Stimulated activated CD4-positive, alpha-beta T cell treated with anti-CD3 and anti-CD28 coated beads, Interleukin-15, amount 100 ng/mL, for 48 hours (primary cell): ENCODE measurements at places on chromosomes 1 and 21.

- DNase-seq: no peak
These were observed 64.3 kb upstream of the TTC34 start for GRCh38 chr1:2865571-2866421.

- no peak for DNase-seq
These were observed 129.6 kb upstream of the ATP1A1 start for GRCh38 chr1:116243333-116244054.

DNA sequence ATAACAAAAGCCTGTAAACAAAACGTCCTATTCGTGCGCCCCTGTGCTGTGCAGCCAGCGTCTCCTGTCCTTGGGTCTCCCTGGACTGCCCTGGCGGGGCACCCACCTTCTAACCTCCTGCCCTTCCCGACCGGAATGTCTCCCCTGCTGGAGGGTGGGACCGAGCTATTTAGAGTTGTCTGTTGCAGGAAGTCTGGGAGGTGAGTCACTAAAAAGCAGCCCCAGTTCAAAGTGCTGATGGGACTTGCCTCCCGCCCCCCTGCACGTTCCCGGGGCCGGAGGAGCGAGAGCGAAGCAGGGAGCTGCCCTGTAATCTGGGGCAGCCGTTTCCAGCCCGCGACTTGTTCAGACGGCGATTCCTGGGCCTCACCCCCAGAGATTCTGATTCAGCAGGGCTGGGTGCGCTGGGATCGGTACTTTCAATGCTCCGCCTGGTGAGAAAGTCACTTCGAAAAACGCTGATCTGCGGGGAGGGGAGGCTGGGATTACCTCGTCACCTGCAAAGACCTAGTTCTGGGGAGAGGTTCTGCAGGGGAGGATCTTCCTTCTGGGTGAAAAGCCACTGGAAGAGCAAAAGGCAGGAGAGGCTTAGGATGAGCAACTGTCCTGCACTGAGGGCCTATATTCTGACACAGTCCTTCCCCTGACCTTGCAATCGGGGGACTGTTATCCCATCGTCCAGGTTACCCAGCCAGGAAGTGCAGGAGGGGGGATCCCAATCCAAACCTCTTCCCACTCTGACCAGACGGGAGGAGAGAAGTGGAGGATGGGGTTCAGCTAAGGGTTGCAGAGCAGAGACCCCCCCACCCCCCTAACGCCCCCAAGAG lies 1.2 kb upstream of the DHRS3 start:
- DNase-seq: peak; percentile 62

GRCh38 chr1:157302724-157303123 lies 164.5 kb upstream of the ETV3 start:
- DNase-seq: no peak

DNA sequence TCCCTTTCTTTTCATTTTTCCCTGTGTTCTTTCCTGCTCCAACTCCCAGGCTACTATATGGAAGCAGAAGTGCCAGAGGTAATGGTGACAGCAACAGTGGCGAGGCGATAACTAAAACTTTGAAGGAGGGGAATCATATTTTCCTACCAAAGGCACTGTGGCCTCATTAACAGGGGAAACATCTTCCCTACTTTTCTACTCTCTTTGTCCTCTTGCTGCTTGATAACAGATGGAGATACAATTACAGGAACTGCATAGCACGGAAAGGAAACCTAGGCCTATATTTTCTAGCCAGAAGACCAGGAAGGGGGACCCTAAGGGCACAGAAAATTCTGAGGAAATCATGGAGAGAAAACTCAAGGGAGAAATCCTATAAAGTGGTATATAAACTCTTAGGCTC lies 42.3 kb downstream of the SASS6 start:
- no peak for DNase-seq

DNA sequence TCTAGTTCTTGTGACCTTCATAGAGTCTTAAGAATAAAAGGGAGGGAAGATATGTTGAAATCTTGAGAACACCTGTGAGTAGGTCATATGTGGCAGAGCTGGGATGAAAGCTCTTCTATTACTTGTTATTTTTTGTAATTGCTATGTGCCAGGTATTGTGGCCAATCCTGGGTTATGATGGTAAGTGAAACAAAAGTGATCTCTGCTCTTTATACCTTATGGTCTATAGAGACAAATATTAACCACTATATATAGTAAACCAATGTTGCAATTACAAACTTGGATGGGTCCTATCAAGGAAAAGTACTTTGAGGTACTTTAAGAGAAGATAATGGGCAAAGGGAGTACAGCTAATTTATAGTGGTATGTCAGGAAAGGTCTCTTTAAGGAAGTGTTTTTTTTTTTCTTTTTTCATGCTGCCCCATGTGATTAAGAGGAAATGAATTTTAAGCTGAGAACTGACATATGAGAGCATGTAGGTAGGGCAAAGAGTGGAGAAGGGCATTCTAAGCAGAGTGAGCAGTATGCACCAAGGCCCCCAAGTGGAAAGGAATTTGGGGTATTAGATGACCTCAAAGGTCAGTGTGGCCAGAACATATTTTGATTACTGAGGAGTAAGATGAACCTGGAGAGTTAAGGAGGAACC lies 43.3 kb downstream of the POU2F1 start:
- no peak for DNase-seq

GRCh38 chr1:166701603-166702100 lies 137.6 kb upstream of the POGK start:
- no peak for DNase-seq

DNA sequence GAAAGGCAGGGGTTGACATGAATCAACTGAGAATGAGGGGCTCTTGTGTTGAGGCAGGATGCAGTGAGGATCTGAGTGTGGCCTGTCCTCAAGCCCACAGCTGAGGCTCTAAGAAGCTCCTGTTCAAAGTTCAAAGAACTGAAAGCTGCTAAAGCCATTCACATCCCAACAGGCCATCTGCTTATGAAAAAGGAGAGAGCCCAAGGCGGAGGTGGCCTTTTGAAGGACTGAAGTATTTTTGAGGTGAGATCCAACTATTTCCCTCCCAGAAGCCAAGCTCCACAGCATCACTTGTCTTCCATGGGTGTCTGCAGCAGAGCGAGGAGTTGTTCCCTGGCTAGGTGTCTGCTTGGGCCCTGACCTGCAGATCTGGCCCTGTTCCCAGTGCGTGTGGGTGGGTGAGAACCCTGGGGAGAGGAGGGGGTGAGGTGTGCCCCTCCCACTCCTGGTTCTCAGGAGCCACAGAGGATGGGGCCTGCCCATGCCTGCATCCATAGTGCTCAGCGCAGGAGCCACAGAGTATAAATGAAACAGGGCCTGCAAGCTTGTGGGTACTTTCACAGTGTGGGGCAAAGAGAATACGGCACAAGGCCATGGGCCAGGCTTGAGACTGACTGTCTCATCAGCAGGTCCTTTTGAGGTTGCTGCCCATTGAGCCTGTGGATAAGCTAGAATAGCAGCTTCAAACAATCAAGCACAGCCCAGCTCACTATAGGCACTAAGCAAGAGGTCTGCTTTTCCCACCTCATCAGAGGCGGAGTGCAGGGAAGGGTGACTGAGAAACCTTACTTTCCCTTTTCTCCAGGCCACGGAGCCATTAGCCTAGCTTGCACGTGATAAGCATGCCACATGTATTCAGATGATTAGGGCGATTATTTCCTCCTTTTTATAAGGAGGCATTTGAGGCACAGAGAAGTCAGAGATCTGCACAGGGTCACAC lies 15.7 kb downstream of the REG4 start:
- no peak for DNase-seq

- no peak for DNase-seq
These were observed 62.4 kb upstream of the LRP8 start for GRCh38 chr1:53390261-53390660.

DNA sequence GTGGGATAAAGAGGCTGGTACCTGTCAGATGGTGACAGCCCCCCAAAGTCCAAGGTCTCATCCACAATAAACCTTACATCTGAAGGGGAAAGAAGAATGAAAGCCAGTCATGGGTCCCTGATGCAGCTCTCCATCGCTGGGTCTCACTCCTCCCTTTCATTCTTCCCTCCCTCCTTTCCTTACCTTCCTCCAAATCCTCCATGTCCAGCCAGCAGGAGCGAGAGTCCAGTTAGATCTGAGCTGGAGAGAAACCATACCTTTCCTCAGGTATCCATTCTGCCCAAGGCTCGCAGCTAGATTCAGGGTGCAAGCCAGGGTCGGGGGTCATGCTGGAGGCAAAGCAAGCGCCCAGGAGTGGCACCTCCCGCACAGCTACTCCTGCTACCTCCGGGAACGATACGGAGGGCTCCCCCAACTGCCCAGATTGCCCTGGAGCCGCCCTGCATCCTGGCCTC lies 421 bp downstream of the PSRC1 start:
- no peak for DNase-seq

GRCh38 chr1:6827630-6828165 lies 42.4 kb downstream of the CAMTA1 start:
- no peak for DNase-seq

DNA sequence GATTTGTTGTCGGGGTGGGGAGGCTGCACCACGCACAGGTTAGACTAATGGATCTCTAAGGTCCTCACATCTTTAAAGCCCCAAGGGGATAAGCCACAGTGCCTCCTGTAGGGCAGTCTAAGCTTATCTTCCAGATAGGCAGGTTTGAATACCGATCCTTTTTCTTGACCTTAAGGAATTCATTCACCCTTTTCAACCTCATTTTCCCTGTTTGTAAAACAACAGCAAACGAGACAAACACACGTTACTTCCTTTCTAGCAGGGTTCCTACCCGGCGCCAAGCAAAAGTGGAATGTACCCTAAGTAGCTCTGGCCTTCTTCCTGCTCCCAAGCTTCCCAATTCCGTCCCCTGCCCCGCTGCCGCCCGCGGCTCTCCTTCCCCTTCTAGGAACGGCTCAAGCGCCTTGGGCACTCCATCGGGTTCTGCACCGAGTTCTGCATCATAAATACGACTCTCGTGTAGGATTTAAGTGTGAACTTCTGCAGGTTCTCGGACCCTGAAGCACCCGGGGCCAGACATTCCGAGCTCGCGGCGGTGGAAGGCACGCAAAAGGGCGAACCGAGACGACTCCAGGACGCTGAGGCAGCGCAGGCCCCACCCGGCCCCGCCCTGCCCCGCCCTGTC lies 548 bp upstream of the CDC20 start:
- no peak for DNase-seq

DNA sequence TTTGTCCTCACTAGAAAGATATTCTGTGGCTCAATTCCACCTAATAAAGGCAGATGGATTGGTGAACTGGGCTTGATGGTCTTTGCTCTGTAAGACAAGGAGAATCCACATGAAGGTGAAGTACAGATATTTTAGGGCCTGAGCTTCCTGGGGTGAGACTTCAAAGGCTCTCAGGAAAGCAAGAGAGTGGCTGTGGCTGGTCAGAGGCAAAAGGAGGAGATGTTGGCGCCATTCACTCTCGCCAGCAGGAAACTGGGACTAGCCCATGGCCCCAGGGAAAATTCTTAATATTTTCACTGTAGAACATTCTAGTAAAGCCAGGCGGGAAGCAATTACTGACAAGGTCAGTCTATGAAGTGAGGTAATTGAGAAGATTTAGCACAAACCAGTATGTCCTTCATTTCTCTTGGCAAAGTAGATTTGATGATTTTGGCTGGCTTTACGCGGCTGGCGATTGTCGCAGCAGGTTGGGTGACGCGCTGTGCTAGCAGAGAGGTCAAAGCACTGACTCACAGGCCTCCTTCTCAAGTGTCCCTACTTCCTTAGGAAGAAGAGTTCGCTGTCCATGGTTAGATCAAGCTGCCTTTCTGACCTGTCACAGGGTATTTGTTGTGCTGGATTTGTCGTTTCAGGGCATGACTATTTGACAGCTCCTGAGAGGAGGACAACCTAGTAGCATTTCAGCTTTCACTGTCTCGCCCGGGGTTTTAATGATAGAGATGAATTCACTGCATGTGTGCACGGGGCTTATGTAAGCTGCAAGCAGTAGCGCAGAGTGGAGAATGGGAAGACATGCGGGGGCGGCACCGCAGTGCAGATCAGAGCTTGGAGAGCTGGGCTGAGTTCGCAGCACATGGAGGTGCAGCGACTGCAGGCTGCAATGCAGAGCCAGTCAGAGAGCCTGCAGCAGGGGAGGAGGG lies 32.7 kb downstream of the XCL1 start:
- no peak for DNase-seq

DNA sequence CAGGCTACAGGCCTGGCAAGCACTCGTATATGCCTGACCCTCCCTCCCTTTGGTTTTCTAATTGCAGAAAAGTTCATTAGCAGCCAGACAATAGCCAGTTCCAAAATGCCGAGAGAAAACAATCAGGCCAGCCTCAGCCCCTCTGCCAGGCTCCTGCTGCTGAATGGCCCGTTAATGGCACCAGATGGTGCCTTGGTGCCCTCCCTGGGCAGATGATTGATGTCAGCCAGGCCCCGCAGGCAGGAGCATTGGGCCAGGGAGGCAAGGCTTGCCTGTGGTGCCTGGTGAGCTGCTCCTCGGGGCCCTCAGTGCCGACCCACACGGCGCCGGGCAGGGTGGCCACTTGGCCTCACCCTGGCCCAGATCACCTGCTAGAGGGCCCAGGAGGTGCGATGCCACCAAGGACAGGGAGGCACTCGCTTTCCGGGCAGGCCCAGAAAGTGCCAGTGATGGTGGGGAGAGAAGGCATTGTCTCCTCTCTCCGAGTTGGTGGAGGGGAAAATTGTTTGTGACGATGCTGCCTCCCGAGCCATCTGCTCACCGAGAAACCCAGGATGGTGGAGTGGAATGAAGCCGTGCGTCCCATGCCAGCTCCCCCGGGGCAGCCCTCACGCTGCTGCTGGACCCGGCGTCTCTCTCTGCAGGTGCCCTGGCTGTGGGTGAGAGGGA lies 28.1 kb downstream of the QSOX1 start:
- no peak for DNase-seq

DNA sequence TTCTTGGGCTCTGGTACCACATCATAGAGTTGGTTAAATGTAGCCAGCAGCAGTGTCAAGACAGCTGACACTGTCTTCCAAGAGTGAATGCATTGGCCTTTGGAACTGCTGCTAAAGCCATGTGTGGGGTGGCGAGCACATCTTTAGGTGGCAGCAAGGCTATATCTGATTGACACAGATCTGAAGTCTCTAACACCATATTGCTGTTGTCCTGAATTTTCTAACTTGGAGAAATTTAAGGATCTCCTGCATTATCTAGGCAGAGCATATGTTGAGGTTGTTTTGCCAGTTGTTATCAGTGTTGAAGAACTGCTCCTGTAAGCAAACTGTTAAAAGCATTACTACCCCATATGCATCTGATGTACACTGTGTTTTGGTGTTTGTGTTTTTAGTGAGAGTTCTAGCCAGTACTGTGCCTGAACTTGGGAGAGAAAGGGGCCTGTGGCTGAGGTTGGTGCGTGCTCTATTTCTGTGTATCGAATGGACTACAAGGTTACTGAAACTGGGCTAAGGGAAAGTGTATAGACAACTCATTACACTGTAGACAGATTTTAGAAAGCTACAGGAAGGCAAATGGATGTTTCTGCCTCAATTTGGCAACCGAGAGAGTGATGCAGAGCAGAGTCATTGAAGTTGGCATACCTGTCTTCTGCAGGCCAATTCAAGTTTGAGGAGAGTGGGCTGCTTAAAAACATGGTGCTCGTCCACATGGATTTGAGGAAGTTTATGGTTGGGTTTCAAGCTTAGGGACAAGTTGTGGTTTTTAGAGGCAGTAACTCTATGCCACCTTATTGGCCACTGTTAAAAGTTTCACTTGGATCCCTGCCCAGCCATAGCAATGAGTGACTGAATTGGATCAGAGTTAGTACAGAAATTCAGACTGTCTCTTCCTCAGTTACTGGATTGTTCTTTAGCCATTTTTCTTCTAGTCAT lies 16.9 kb downstream of the DYRK3 start:
- no peak for DNase-seq

GRCh38 chr21:42160111-42160721 lies 58.7 kb upstream of the ABCG1 start:
- DNase-seq: no peak
